ENCODE measurements at places on chromosomes 5 and 9. TPM values are rescaled to one million over a fixed set of nuclear protein-coding genes. Genes with fewer than 3 reads are reported as not detected.

HK3 gene
- not detected for total RNA-seq

GAS1 gene
- 1.6 TPM for total RNA-seq

QRFP gene
- total RNA-seq, result not detected

DNA sequence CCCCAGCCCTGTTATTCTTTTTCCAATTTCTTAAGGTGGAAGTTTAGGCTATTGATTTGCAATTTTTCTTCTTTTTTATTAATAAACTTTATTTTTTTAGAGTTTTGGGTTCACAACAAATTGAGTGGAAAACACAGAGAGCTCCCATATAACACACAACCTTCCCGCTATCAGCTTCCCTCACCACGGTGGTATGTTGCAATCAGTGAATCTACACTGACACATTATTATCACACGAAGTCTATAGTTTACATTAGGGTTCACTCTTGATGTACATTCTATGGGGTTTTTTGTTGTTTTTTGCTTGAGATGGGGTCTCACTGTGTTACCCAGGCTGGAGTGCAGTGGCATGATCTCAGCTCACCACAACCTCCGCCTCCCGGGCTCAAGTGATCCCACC is 4.8 kb upstream of the NFX1 start:
- no peak for DNase-seq

DNA sequence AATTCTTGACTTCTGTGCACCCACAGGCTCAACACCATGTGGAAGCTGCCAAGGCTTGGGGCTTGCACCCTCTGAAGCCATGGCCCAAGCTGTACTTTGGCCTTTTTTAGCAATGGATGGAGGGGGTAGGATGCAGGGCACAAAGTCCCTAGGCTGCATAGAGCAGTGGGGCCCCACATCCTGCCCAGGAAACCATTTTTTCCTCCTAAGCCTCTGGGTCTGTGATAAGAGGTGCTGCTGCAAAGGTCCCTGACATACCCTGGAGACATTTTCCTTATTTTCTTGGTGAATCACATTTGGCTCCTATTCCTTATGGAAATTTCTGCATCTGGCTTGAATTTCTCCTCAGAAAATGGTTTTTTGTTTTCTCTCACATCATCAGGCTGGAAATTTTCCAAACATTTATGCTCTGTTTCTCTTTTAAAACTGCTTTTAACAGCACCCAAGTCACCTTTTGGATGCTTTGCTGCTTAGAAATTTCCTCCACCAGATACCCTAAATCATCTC is 482.7 kb upstream of the TLE4 start:
- no peak for DNase-seq

- no peak for DNase-seq
These were observed 124.5 kb downstream of the C5orf15 start for GRCh38 chr5:133843911-133844310.

DNA sequence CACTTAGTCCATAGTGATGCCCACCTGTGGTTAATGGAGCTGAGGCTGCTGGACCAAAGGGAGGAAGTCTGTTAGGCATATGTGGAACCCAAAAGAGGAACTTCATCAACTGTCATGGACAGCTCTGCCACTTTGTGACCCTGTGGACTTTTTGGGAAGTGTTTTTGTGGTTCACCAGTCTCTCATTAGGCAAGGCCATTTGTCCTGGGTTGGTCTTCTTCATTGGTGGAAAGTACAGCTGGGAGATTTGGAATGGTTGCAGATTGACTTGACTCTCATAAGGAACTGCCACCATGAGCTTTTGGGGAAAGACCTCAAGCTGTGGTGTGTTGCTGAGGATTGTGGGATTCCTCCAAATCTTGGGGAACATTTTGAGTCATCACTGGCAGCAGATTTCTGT is 31.9 kb upstream of the IL12B start:
- no peak for DNase-seq

DNA sequence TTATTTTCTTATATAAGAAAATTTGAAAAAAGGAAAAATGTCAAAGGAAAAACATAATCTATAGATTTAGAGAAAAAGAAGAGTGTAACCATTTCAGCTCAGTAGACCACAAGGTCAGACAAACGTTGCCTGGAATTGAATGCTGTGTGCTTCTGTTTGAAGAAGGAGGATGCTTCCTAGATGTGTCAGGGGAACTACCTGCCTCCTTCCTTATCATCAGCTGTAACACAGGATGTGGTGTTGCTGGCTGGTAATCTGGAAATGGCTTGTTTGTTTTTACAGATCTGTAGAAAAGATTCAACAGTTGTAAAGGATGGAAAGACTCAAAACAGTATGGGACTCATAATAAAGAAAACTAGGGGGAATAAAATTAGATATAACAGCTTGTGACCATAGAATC is 160.7 kb upstream of the MEF2C start:
- DNase-seq, result no peak

Measured in lung microvascular endothelial cell (primary cell).